ENCODE measurements at places on chromosomes 1 and 21.

- no peak for DNase-seq
Observed at GRCh38 chr1:3459051-3459908, 4.8 kb downstream of the ARHGEF16 start.

DNA sequence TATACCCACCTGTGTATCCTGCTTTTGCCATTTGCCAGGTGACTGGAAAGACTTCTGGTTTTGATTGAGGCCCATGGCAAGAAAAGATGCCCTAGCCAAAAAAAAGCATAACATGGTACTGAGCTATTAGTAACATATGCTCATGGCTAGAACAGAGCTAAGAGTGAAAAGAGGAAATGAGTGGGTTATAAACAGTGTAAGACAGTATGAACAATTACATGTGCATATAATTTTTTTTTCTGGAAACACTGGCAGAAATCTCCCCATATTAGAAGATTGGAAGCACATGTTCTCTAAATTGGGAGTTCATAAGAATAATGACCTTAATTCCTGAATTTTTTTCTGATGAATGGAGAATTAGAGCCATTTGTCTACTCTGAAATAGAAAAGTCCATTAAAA lies 41.2 kb upstream of the PDC start:
- DNase-seq, result no peak

GRCh38 chr1:64550946-64551605 lies 81.1 kb downstream of the CACHD1 start:
- DNase-seq, result no peak

GRCh38 chr1:65235867-65236805 lies 73.2 kb upstream of the DNAJC6 start:
- peak; percentile 67 for DNase-seq

DNA sequence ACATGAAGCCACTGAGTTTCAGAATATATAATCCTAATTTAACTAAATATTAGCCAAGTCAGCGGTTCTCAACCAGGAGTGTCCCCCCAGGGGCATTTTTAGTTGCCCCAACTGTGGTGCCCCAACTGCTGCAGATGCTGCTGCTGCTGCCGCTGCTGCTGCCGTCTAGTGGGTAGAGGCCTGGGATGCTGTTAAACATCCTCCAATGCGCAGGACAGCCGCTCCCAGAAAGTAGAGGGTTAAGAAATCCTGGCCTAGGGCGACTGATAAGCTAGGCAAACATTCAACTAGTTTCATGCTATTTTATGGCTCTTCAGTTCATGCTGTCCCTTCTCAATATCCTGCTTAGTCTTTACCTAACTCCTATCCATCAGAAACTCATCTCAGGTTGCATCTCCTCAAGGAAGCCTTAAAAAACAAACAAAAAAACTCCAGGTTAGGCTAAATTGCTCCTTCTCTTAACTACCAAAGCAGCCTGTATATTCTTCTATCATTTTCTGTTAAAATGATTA lies 9.9 kb upstream of the DCAF6 start:
- no peak for DNase-seq

DNA sequence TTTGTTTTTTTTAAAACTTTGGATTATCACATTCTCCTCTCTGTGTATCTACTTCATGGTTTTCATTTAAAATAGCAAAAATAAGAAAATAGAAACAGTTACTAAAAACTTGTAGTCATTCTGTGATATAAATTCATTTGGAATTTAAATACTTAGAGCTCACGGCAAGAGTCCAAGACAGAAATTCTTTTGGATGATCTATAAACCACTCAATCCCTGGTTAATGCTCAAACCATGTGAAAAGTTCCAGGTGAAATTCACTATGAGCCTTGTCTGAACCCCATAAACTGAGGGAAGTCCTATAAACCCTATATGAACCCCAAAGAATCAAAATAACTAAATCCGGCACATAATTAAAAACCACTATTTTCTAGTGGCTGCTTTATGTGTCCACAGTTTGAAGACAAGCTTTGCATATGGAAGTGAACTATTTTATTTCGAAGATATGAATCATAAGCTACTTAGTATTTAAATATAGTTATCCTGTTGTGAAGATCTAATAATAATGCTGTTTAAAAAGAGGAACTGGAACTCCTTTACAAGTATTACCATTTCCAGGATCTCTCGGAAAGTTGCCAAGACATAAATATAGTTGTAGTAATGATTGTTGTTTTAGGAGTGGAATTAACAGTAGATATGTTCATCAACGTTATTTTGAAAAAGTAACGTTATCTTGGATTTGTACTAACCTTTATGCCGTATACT lies 163.5 kb downstream of the NFIA start:
- DNase-seq, result no peak

- DNase-seq, result no peak
Observed at GRCh38 chr1:204887846-204888245, 17.2 kb downstream of the NFASC start.

DNA sequence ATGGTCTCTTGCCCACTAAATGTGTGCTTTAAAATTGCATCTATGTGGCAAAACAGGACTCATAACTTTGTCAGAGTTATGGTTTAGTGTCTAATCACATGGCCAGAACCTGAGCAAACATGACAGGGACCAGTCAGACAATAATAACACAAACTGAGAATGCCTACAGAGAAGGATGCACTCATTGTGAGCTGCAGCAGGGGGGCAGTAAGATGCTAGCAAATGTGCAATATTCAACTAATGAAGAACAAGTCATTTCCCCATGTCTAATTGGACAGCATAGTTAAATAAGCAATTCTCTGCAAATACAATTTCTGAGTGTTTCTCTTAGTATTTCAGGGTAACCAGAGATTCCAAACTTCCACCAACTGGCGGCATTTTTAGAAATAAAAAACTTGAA lies 30.8 kb downstream of the SPAG17 start:
- peak; percentile 2 for DNase-seq

DNA sequence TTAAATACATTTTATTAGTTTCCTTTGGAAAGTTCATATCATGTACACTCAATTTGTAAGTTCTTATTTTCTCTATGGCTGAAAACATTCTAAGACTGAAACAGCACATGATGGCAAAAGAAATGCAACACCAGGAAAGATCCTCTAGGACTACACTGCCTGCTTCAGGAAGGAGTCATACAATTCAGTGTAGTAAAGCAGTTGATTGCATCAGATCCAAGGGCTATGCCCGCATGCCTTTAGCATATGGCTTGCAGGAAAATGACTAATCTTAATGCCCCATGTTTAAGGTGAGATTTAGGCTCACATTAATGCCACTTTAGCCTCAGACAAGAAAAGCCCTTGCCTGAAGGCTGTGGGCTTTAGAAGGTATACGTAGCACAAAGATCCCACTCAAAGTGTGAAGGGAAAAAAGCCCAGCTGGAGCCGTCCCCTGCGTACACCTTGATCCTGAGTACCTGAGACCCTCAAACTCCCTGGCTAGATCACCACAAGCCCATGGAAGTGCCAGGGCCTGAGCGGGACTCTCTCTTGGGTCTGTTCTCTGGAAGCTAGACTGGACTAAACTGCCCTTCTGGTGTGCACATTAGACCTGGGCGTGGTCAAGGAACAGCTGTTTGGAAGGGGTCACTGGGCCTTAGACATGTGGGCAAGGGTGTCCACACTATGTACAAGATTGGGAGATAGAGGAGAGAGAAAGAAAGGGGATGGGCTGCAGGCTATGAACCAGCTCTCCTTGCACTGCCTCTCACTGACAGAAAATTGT lies 52.9 kb downstream of the ESRRG start:
- DNase-seq, result peak; percentile 43

DNA sequence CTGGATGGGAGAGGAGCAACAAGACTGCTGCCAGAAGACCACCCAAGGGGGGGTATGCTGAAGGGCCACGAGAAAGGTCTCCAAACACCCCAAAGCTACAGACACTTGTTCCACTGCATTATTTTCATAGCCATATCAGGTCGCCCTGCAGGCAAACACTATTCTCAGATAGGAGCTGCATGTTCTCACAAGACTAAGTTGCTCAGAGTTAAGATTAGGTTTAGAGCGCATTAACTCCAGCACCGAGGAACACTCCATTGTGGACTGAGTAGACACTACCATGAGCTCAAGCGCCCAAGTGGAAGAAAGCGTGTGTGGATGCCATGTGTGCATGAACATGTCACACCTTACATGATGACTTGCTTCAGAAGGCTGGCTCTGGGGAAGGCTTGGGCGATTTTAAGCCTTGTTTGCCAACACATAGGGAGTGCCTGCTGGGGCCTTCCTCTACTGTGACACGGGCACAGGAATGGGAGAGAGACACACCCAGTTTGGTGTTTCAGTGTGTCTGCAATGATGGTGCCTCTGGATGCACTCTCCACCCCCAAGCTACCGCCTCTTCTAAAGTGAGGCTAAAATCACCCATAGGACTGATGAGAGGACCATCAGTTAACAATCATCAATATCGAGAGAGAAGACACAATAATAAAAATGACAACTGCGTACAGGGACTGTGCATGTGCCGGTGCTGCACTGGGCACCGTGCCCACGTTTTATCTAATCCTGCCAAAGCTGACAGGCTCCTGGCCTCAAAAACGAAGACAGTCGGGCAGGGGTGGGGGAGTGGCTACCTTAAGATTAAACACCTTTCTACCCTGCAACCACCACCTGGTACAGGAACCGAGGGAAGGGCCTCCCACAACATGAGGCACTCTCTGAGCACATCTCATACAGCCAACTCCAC lies 34.9 kb downstream of the SSBP3 start:
- DNase-seq, result no peak

DNA sequence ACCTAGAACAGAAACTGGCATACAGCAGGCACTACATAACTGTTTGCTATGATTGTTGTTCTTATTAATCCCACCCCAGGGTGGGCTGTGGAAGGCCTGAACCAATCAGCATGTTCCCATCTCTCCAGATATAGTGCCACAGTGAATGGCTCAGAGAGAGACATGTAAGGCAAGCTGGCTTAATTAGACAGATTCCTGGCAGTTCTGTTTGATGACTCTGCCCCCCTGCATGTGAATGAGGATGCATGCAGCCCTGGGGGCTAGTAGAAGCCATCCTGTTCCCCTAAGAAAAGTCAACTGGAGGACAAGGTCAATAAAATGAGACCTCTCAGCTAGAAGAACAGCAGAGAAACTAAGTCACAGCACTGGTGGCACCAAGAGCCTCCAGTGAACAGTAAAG lies 130.3 kb downstream of the GLIS1 start:
- DNase-seq, result no peak

GRCh38 chr1:7535016-7535415 lies 236.1 kb upstream of the VAMP3 start:
- no peak for DNase-seq

DNA sequence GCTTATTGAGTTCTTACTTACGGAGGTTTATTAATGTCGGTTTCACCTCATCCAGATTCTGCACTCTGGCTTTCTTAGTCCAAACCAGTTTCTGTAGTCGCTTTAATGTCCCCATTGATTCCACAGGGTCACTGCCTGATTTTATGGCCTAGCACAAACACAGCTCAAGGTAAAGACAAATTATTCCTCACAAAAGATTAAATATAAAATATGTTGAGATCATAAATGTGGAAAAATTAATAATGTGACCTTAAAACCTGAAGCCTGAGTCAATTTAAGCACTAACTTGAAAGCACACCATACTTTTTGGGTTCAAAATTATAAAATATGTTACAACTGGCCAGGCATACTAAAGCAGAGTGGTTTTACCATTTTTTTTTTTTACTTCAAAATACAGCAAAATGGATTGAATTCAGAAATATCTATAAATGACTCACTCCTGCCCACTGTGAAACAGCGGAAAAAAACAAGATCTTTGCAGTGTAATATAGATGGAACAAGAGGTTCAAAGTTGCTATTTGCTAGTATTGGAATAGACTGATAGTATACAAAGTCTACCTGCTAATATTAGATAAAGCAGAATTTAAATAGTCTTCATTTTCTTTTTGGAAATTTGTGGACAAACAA lies 37.6 kb upstream of the SAMSN1 start:
- DNase-seq, result no peak

DNA sequence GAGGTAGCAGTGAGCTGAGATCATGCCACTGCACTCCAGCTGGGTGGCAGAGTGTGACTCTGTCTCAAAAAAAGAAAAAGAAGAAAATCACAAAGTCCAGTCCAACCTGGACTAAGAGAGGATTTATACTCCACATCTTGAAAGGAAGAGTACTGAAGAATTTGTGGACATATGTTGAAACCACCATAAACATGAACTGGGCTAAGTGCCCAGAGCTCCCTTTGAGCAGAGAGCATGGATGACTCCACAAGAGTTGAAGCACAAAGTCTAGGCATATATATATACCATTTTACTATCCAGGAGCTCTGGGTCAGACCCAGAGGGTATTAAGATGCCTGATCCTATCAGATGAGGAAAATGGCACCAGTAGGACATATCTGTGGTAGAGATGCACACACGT lies 86.6 kb downstream of the OMA1 start:
- DNase-seq, result no peak

GRCh38 chr21:42039911-42040351 lies 29.8 kb upstream of the ZBTB21 start:
- peak; percentile 95 for DNase-seq

GRCh38 chr1:232590744-232591082 lies 39.2 kb downstream of the SIPA1L2 start:
- DNase-seq, result no peak

DNA sequence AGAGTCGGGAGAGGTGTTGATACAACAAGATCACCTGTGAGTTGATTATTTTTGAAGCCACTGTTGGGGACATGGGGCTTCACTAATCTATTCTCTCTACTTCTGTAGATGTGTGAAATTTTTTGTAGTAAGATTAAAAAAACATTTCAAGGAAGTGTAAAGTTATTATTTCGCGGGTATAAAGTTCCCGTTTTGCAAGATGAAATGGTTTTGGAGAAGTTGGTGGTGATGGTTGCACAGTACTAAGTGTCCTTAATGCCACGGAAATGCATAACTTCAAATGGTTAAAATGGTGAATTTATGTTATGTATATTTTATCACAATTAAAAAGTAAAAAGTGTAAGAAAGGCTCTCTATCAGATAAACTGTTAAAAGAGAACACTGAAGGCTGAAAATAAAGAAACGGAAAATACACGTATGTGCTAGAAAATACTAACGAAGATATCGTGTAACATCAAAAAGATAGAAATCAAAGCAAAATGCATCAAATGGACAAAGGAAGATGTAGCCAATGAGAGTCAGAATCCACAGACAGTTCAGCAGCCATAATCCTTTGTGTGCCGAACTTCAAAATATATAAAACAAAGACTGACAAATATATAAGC lies 2.9 kb upstream of the ITGB2 start:
- DNase-seq, result no peak

- DNase-seq, result peak; percentile 71
Observed at GRCh38 chr1:32247983-32248889, 1.2 kb downstream of the FAM167B start.

DNA sequence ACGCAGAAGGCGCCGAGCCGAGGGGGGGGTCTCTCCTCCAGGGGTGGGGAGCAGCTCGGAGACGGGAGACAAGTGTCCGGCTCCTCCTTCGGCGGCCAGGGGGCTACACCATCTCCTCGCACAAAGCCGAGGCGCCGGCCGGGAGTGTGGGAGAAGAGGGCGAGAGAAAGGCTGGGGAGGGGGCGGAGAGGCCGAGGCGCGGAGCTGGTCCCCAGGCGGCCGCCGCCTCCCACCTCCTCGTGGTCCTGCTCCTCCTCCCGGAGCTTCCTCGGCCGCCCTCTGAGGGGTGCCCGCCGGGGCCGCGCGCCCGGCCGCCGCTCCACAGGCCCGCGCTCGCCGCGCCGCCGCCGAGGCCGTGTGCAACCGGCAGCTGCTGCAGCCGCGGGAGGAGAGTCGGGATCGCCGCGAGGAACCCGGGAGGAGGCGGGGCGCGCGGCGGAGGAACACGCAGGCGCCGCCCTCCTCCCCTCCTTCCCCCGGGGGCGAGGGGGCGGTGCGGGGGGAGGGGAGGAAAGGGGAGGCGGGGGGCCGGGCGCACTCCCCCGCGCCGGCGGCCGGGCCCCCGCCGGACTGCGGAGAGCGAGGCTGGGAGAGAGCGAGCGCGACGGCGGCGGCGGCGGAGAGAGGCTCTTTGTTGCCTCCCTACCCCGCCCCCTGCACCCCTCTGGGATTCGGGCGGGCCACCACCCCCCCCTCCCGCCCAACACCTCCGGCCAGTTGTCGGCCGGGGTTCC lies at the start of gene ENAH:
ENAH (minus strand) TSS at position 395 of the 734 bp plus-strand sequence. CDS start 433 bp downstream, outside the sequence.
- peak; percentile 84 for DNase-seq
